ENCODE measurements at places on chromosomes 3 and 15.
A peak's percentile ranks its signal among the peaks of the same experiment; 100 is the strongest.

- no peak for DNase-seq
Observed at GRCh38 chr3:128491941-128492670, 895 bp downstream of the GATA2 start.

DNA sequence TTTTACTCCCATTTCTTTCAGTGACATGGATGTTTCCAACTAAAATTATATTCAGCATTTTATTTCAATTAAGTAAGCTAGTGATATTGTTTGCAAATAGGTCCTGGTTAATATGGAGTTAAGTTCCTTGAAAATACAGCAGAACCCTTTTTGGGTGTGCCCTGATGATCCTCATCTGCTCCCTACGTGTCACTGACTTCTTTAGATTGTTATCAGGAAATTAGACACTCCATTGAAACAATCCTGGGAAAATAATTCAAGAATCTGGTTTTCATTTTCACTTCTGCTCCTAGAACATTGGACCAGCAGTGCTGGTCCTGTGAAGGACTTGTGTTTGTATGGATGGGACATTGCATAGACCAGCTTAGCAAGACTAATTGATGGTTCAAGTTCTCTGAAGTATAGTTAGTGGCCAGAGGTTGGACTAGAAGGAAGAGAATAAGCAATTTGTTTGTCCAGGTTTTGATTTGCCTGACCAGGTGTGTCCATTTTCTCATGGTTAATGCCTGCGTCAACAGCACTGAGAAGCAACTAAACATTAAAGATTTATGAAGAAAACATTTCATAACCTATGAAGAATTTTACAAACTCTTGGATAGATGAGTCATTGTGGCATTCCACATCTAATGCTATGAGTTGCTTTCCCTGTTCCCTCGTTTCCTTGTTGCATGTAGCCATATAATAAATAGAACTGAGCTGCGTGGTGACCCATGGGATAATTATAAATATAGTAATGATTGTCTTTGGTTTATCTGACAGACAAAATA lies 95.8 kb downstream of the ZPLD1 start:
- no peak for DNase-seq

GRCh38 chr15:33150431-33150941 lies 44.0 kb downstream of the FMN1 start:
- no peak for DNase-seq

GRCh38 chr3:43998836-43999727 lies 242.6 kb upstream of the TOPAZ1 start:
- DNase-seq = no peak

DNA sequence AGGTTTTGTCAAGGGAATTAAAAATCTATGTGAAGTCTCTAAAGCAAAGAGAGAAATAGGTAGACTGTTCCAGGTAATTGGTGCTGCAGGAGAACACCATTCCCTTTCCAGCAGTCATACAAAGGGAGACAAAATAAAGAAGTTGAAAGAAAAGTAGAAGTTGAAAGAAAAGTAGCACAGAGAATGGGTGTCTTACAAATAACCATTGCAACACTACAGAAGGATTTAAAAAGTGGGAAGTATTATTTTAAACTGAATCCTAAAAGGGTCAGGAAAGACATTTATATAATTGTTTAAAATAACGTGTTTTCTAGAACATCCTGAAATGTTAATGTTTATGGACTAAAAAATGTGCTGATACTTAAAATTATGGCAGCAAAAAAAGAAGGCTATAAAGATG lies 223.8 kb downstream of the RSRC1 start:
- no peak for DNase-seq

GRCh38 chr3:57890874-57891273 lies 117.3 kb upstream of the FLNB start:
- DNase-seq = no peak

DNA sequence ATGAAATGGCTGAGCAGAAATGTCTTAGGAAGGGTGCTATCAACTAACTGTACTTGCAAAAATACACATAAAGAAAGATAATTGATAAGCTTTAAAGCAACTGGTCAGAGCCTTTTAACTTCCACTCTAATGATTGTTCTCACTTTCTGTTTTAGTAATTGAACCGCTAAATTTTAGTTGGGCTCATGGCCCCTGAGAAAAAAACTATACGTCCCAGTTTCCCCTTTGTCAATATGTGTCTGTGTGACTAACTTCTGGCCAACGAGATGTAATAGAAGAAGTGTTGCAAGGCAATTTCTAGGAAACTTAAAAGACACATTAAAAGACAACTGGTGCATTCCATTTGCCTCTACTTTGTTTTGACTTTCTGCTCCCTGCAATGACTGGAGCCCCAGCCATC lies 223.9 kb downstream of the NR1D2 start:
- no peak for DNase-seq

- no peak for DNase-seq
Observed at GRCh38 chr15:49015896-49016295, 30.4 kb downstream of the SECISBP2L start.

GRCh38 chr15:89905846-89906378 lies 6.8 kb downstream of the ARPIN start:
- no peak for DNase-seq

- DNase-seq = no peak
Observed at GRCh38 chr3:172080503-172080902, 41.1 kb downstream of the FNDC3B start.

DNA sequence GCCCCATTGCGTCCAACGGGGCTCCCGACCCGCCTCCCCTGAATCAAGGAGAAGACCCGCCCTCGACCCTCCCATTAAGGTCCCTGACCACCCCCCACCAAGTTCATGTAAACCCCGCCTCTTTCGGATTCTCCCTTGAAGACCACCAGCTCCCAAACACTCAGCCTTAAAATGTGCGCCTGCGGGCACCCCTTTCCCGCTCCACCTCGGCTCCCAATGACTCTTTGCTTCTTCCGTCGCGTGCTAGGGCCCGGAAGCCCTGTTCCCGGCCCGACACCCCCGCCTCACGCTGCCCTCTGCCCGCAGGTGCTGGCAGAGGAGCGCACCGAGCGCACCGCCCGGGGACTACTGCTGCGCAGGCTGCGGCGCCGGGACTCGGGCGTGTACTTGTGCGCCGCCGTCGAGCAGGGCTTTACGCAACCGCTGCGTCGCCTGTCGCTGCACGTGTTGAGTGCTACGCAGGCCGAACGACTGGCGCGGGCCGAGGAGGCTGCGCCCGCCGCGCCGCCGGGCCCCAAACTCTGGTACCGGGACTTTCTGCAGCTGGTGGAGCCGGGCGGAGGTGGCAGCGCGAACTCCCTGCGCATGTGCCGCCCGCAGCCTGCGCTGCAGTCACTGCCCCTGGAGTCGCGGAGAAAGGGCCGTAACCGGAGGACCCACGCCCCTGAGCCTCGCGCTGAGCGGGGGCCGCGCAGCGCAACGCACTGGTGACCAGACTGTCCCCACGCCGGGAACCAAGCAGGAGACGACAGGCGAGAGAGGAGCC lies 2.7 kb upstream of the LSMEM2 start:
- no peak for DNase-seq

DNA sequence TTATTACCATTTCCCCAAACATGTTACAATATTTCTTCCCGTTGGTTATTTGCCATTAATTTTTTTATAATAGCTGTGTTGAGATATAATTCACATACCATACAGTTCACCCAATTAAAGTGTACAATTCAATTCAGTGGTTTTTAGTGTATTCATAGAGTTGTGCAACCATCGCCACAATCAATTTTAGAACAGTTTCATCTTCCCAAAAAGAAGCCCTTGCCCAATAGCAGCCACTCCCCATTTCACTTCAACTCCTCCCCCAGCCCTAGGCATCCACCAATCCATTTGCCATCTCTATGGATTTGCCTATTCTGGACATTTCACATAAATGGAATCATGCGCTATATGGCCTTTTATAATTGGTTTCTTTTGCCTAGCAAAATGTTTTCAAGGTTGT lies 225.1 kb downstream of the EPHB1 start:
- DNase-seq = no peak

GRCh38 chr3:52354676-52355075 lies 38.6 kb downstream of the DNAH1 start:
- no peak for DNase-seq

- DNase-seq = no peak
Observed at GRCh38 chr15:90929246-90930019, 2.9 kb downstream of the HDDC3 start.

GRCh38 chr3:54591157-54591556 lies 336.7 kb downstream of the LRTM1 start:
- DNase-seq = no peak

GRCh38 chr3:33636125-33636850 lies 81.8 kb downstream of the CLASP2 start:
- no peak for DNase-seq

DNA sequence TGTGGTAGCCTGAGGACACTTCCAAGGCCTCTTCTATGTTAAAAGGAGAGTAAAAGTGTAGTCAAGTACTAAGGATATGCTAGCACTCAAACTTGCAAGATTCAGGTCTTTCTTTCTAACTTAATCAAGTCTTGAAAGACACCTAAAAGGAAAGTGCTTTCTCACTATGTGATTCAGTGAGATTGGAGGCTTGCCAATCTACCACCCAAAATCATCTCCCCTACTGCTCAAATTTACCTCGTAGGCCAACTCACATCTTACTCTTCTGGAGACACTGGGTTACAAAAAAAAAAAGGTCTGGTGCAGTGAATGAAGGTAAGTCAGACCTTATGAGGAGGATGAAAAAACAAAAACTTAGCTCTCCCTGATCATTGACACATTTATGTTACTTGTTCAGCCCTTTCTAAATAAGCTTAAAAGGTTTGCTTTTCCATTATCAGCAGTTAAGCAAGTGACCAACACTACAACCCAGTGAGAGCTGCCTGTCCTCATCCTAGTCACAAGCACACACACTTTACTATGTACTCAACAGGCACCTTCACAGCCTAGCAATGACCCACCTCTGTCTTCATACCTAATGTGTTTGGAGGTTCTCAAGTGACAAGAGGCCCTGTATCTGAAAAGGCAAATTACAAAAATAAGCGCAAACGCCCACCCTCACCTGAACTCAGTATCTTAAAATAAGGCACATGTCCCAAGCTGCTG lies 19.6 kb downstream of the SUMF1 start:
- DNase-seq = no peak

- DNase-seq = no peak
Observed at GRCh38 chr15:63638839-63639238, 41.7 kb downstream of the FBXL22 start.

DNA sequence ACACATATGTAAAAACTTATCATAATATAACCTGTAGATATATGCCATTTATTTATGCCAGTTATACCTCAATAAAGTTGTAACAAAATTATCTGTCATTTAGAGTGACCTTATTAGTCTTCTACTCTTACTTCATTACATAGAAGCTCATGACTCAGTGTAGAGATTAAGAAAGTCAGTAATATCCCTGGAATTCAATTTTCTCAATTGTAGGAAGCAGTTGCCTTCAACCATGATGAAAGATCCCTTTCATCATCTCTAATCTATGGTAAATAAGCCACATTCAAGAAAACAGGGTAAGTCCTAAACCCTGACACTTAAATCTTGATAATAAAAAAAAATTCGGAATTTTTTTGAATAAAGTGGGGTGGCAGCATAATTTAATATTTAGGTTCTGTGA lies 216.5 kb upstream of the PEX5L start:
- DNase-seq = no peak

DNA sequence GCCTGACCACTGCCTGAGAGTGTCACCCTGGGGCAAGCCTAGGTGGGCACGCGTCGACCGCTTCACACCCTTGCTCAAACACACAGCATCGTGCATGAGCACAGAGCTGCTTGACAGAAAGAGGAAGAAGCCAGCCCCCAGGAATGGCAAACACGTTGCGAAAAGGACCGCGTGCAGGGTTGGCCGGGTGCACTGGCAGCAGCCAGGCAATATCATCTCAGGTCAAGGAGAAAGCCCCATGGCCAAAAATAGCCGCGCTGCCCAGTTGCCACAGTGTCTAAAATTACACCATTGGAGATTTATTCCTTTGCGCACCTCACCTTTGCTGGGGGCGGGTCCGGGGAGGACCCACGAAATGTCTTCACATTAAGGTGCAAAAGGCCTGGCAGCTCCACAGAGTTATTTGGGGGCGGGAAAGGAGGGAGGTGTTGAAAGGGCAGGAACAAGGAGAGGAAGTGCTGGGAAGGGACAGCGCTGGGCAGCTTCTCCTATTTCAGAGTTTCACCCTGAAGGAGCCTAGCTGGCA lies 44.7 kb upstream of the NR2F2 start:
- DNase-seq = no peak

GRCh38 chr3:151402349-151402748 lies 17.8 kb upstream of the P2RY12 start:
- no peak for DNase-seq

- DNase-seq = peak; percentile 36
Observed at GRCh38 chr3:33787328-33788009, 11.0 kb upstream of the PDCD6IP start.

DNA sequence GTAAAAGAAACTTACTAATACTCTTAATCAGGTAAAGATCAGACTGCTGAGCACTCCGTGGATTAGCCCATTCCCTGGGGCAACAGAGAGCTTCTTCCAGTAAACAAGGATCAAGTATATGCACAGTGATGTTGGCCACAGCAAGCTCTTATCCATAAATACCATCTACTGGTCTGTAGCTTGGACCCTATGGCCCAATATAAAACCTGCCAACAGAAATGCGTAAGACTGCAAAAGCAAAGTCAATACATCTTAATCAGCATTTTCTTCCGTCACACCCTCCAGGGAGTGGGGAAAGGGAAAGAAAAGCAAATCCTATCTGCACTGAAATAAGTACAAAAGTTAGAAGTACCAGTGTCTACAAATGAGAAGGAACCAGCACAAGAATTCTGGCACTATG lies 1082.1 kb downstream of the ZPLD1 start:
- no peak for DNase-seq

DNA sequence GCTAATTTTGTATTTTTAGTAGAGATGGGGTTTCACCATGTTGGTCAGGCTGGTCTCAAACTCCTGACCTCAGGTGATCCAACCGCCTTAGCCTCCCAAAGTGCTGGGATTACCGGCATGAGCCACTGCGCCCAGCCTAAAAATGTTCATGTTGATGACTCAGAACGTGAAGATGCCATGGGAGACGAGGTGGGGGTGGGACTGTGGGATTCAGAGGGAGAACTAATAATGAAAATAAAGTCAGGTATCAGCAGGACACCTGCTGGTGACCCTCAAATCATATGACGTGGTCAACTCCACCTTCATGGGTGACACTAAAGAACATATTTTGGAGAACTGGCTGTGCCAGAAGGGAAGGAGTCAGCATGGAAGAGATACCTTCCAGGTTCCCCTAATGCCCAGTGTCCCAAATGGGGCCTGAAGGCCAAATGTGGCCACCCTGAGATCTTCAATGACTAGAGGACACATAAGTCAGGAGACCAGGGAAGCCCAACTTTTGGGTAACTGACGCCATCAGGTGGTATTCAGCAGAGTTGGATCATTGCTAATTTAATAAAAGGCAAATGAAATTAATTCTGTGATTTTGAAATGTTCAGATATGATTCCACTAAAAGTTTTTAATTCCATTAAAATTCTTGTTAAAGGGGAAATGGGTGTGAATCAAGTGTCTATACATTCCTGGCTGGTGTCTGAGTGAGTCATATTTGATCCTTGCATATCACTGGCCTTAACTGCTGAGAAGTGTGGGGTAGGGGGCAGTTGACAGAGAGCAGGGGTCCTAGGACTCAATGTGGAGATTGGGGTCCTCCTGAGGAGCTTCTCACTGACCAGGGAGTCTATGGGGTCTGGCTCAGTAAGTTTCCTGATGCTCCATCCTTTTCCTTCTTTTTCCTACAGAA lies 88.6 kb upstream of the GSK3B start:
- DNase-seq = no peak
